Dorsolateral prefrontal cortex (tissue), 122 donors: ENCODE measurements at places on chromosomes 13 and 19. TPM values are rescaled to one million over a fixed set of nuclear protein-coding genes. Genes with fewer than 3 reads are reported as not detected.

The KISS1R gene
- total RNA-seq: 1.2 TPM

The POU4F1 gene
- total RNA-seq: 0.17 TPM

The FCGBP gene
- total RNA-seq: 26.9 TPM

The LRRC63 gene
- total RNA-seq: 1.6 TPM

The TUBA3C gene
- not detected for total RNA-seq

The MBD3L2 gene
- not detected for total RNA-seq

The KIR2DL3 gene
- not detected for total RNA-seq

The MAU2 gene
- total RNA-seq: 90.9 TPM

The ZNF66 gene
- 15.5 TPM for total RNA-seq

The TEX26 gene
- 1.7 TPM for total RNA-seq
